ENCODE measurements at places on chromosomes 7 and 10.

DNA sequence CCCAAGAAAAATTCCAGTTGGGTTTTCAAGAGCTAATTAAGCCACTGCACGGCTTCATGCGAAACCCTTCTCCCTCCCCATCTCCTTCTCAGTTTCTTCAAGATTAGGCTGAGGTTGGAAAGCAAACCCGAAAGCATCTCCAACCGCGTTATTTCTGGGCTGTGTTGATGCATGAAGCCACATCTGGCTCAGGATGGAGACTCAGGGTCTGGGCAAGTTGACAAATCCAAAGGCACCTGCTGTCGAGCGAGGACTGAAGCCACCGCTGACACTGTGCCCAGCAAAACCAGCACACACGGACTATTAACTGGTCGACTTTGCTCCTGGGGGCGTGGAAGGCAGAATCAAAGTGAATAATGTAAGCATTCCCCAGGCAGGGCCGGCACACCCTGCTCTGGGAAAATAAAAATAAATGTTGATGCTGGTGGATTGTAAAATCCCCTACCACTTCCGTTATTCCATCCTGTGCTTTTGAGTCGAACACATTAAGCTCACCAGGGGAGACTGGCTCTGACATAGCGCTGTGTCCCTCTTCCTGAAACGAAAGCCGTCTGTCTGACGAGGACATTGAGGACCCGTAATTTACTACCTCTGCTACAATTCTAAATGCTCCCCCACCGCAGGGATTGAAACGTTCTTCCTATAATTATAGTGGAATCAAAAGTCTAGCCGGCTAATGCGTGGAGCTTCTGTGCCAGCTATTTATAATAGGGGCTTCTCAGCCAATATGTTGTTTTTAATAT lies 269.8 kb downstream of the ADARB2 start:
- DNase-seq, result no peak

GRCh38 chr10:66832781-66833422 lies 92.9 kb upstream of the LRRTM3 start:
- no peak for DNase-seq

- DNase-seq, result no peak
These were observed 383.8 kb upstream of the SORCS1 start for GRCh38 chr10:107548301-107548700.

GRCh38 chr7:89085580-89085979 lies 290.0 kb upstream of the TEX47 start:
- peak; percentile 68 for DNase-seq

- no peak for DNase-seq
These were observed 143.2 kb downstream of the JAZF1 start for GRCh38 chr7:28037220-28038010.

GRCh38 chr10:70892631-70893030 lies 4.3 kb upstream of the PCBD1 start:
- no peak for DNase-seq

DNA sequence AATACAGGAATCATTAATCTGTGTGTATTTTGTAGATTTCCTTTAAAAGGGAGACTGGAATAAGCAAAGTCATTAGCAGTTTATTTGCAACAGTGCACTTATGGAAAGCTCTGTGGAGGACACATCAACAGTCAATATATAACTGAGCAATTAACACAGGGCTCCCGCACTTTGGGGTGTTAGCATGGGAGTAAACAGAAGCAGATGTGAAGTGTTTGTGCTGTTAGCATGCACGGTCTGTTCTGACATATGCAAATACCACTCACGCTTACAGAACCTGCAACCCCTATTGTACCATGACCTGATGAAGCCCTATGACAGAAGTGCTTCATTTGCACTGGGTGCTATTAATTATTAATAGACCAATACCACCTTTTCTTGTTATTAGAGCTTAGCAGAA lies 118.9 kb downstream of the PPP1R3A start:
- DNase-seq, result peak; percentile 39

DNA sequence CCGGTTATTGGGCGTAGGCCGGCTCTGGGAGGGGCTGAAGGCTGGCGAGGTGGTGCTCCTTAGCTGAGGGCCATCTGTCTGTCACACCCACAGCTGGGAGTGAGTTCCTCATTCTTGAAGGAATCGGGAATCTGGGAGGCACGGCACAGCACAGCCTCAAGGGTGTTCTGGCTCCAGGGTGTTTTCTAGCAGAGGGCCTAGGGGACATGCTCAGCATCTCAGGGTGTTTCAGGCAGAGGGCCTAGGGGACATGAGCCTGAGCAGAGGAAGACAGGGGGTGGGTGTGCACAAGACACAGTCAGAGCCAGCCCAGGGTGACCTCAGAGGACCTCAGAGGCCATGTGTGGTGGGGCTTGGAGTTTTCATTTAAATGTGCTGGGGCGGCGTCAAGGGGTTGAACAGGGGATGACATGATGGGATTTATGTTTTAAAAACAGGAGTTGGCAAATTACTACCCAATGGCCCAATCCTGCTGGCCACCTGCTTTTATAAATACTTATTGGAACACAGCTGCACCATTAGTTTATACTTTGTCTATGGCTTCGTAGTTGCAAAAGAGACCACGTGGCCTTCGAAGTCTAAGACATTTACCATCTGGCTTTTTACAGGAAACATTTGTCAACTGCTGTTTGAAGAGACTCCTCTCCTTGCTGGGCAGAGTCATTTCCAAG lies 121.6 kb downstream of the PRKAG2 start:
- peak; percentile 52 for DNase-seq

DNA sequence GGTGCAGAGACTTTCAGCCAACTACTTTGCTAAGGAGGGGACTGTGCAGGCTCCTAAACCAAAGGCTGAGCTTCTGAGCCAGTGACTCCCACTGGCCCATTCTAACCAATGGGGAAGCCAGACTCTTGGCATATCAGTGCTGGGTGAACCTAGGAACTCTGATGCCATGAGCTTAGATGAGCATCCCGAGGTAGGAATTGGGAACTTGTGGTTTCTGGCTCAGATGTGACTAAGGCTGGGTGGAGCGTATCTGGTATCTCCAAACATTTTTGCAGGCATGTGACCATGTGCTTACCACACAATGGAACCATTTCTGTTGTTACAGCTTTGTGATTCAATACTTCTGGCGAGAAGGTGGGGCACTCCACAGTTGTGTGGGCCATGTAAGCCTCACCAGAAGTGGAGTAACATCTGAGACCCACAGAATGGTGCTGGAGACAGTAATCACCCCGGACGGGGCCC lies 2.5 kb upstream of the AVPI1 start:
- no peak for DNase-seq
